ENCODE measurements at places on chromosomes 11 and 22.
A peak's percentile ranks its signal among the peaks of the same experiment; 100 is the strongest.

DNA sequence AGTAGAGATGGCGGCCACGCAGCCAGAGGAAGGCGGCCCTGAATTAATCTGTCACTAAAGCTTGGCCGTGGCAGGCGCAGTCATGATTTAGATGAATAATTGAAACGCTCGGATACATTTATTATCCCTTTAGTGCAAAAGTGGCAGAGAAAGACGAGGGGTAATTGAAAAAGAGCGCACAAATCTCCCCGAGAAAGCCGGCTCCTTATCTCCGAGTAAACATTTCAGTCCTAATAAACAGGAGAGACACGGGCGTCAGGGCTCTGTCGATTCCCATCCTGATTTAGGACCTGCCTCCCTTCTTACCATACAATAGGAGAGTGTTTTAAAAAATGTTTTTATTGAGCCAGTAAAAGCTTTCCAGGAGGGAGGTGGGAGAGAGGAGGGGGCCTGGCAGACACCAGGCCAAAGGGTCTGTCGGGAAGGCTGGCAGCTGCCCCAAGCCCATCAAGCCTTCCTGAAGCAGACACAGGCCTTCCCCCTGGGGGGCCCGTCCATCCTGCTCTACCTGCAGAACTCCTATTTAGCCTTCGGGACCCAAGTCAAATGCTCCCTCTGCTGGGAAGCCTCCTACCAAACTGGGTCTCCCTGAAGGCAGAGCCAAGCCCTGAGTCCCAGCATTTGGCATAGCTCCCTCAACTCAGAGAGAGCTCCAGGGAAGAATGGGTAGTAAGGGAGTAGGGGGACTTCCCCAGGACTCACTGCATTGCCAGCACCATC, 22.8 kb downstream of the OTUB1 start:
- DNase-seq: no peak

- no peak for DNase-seq
Measured at GRCh38 chr11:16603245-16603644, 135.2 kb upstream of the C11orf58 start.

DNA sequence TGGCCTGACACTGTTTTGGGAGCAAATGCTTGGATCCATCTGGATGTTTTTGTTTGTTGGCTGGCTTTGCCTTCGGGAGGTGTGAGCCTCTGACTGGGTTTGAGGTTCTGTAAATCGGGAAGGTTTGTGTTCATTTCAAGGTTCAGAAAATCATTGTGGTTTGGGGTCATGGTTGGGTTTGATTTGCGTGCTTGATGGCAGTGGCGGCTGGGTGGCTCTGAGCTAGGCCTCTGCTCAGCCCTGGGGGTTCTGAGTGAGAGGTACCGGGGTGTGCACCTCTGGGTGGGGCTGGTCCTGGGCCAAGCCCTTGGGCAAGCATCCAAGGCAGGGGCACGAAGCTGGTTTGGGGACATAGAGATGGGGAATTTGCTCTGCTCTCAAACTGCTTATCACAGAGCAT, 37.0 kb upstream of the ALX4 start:
- DNase-seq: no peak

GRCh38 chr22:49979587-49980264, 19.2 kb downstream of the PIM3 start:
- peak; percentile 52 for DNase-seq

DNA sequence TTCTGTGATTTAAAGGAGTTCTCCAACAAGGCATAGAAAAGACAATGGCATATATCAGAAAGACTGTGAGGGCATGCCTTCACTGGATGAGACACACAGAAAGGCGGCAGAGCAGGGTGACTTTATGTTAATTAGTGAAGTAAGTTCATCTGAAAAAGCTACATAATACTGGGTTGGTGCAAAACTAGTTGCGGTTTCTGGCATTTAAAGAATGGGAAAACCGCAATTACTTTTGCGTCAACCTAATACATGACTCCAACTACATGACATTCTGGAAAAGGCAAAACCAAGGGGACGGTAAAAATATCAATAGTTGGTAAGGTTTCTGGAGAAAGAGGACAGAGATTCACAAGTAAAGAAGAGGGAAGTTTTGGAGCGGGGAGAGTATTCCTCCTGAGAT, 5.1 kb downstream of the RFPL1 start:
- DNase-seq: no peak

GRCh38 chr11:70423523-70424505, 25.5 kb downstream of the CTTN start:
- peak; percentile 7 for DNase-seq

Measured in LoVo (cell line).